ENCODE measurements at places on chromosomes 5 and 9.

DNA sequence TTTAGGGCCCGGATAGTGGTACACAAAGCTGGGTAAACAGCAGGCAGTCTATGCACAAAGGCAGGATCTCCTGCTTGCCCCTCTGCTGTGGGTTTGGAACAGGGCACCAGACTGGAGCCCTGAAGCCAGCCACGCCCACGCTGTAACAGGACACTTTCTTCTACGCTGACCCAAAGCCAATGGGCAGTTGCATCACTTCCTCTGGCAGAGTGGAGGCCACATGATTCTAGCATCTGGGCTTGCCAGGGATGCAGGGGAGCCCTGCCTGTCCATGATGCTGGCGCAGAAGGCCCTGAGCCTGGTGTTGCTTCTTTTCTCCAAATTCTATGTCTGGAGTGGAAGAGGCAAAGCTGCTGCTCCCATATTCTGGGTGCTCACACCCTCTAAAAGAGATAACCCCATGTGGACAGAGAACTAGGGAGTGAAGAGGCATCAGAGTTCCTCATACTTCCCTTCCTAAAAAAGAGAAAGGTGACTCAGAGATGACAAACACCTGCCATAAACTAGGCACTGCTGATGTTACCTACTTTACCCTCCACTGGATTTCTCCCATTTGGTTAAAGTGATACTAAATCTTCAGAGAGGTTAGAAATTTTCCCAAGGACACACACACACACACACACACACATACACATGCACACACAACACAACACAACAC is 260.3 kb upstream of the KLF4 start:
- DNase-seq: peak; percentile 97

GRCh38 chr5:116947691-116948528 is 373.3 kb upstream of the SEMA6A start:
- peak; percentile 71 for DNase-seq

GRCh38 chr5:133943475-133943817 is 25.0 kb downstream of the C5orf15 start:
- no peak for DNase-seq

GRCh38 chr5:169265888-169266287 is 35.1 kb downstream of the SLIT3 start:
- no peak for DNase-seq

GRCh38 chr5:120096413-120096812 is 367.7 kb upstream of the PRR16 start:
- DNase-seq: no peak

DNA sequence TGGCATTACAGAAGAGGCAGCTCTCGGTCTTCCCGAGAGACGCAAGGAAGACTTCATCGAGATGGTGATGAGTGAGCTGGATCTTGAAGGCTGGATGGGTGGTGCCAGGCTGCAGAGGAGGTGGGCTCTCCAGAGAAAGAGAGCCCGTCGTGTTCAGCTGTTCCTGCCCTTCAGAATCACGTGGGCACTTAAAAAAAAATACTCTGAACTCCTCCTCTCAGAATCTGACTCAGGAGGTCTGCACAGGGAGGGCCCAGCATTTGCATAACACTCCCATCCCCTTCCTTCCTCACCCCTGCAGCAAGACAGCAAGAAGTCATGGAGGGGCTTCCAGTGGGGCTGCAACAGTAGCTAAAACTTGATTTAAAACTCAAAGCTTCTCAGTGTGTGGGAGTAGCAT is 203.0 kb downstream of the ATPSCKMT start:
- no peak for DNase-seq

GRCh38 chr9:123495731-123496130 is 139.7 kb downstream of the CRB2 start:
- DNase-seq: no peak

- DNase-seq: no peak
These were observed 2.1 kb upstream of the HSPA4 start for GRCh38 chr5:133049726-133050048.

GRCh38 chr9:92455217-92455616 is 27.1 kb downstream of the ASPN start:
- DNase-seq: no peak

DNA sequence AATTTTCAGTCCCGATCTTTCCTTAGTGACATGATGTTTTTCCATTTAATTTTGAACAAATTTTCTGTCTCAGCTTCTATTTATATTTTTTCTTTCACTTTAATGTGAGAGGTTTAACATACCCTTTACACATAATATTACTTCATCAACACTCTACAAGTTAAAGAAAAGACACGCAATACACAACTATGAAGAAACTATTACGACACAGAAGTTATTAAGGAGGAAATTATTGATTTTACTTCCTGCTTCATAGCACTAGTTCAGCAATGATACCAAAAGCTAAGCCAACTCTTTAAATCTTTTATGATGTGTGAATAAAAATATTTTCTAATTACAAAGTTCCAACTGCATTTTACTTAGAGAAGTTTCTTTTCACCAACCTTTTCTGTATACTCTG is 432.3 kb upstream of the DAB2 start:
- DNase-seq: no peak

All from right cardiac atrium (tissue), 5 donors.